ENCODE measurements at places on chromosomes 5 and 9. TPM values are rescaled to one million over a fixed set of nuclear protein-coding genes. Genes with fewer than 3 reads are reported as not detected.

GRCh38 chr5:96756985-96757384 is 50.8 kb downstream of the ERAP1 start:
- DNase-seq, result no peak

DNA sequence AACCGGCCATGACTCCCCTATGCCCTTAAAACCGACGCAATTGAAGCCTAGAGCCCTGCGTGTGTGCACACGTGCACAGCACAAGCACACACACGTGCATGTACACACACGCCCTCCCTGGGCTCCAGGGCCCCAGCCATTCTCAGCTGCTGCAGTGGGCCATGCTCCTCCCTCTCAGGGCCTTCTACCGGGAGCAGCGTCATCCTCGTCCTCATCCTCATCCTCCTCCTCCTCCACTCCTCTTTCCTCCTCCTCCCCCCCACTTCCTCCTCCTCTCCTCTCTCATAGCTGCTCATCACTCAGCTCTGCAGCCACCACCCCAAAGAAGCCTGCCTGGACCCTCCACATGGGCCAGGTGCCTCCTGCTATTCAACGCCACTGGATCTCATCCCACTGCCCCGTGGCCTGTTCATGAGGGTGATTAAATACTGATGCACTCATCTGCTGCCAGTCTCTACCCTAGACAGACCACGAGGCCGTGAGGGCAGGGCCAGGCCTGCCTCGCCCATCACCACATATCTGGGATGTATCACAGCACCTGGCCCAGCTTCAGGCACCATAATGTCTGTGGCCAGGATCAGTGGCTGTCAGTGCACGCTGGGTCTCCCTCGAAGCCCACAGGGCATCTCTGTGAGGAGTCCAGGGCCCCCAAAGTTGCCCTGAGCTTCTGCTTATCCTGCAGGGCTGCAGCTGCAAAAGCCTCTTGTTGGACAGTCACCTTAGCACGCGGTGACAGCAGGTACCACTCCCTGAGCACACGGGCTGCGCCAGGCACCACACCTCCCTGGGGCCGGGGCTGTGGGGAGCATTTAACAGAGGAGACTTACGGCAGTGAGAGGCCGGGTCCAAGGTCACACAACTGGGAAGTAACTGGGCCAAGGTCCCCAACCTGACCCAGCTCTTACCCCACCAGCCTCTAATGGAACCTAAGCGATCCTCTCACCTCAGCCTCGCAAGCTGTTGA is 9.8 kb downstream of the FAM78A start:
- DNase-seq, result peak; percentile 40

GRCh38 chr9:128818839-128819715 is 777 bp downstream of the ENDOG start:
- DNase-seq, result peak; percentile 37

DNA sequence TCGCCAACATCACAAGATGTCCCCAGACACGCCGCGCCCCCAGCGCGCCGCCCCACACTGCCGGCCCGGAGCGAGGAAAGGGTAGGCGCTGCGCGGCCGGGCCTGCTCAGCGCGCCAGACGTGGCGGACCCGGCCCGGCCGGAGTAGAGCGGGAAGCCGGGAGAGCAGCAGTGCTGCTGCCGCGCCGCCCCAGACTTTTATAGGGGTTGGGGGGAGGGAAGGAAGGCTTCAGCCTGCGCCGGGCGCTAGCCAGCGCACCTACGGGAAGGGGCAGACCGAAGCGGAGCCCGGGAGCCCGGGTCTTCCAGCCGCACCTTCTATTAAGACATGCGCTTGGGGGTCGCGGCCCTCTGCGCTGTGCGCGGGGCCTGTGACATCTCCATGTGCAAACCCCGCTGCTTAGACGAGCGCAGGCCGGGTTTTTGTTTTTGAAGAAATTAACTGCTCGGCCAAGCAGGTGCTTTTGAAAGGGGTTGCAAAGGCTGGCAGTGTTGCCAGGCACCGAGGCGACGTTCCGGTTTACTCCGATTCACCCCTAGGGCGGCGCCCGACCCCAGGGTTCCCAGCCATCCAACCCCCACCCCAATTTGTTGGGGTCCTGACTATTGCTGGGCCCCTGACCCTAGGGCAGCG is 353 bp upstream of the PAX5 start:
- DNase-seq, result peak; percentile 90

DNA sequence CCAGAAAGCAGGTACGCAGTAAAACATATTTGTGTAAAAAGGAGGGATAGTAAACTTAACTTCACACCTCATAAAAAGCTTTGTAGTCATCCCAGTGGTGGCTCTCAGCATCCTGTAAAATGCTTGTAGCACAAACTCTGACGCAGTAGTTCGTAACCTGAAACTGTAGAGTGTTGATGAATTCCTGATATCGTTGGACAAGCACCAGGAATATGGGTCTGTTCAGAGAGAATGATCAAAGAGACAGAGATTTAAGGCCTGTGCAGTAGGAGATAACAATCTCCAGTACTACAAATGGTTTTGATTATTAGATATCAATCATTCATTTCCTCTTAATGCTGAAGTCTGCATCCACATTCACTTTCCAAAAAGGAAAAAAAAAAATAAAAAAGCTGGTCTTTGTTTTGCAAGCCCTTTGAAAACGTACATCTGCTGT is 148.5 kb downstream of the KIAA0825 start:
- DNase-seq, result no peak

The SCGB3A1 gene
- total RNA-seq, result 806 TPM

The ANKRD18A gene
- 14.4 TPM for total RNA-seq

Measured in upper lobe of left lung (tissue), 6 donors.